ENCODE measurements at places on chromosomes 5 and 9.

DNA sequence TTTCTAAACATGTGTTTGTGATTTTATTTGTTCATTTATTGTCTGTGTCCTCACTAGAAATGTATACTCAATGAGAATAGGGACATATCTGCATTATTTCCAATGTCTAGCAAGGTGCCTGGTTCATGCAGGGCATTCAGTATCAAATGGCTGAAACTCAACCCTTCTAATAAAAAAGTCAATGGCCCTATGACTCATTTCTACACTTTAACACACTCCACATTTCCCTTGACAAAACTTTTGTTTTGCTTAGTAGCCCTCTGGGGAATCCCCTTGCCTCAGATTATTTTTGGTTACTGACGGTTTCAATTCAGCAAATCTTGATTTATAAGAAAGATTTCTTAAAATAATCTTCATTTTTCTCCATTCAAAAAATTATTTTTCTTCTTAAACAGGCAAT, 206.0 kb upstream of the DMRTA1 start:
- DNase-seq = no peak

DNA sequence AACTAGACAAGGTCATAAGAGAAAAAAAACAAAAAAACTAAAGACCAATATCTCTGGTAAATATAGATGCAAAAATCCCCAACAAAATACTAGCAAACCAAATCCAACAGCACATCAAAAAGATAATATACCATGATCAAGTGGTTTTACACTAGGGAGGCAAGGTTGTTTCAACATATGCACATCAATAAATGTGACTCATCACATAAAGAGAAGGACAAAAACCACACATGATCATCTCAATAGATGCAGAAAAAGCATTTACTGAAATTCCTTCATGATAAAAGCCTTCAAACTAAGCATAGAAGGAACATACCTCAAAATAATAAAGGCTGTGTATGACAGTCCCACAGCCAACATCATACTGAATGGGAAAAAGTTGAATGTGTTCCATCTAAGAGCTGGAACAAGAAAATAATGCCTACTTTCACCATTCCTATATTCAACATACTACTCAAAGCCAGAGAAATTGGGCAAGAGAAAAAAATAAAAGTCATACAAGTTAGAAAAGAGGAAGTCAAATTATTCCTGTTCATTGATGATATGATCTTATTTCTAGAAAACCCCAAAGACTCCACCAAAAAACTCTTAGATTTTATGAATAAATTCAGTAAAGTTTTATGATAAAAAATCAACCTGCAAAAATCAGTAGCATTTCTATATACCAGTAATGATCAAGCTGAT, 72.2 kb upstream of the FAM169A start:
- DNase-seq = no peak

DNA sequence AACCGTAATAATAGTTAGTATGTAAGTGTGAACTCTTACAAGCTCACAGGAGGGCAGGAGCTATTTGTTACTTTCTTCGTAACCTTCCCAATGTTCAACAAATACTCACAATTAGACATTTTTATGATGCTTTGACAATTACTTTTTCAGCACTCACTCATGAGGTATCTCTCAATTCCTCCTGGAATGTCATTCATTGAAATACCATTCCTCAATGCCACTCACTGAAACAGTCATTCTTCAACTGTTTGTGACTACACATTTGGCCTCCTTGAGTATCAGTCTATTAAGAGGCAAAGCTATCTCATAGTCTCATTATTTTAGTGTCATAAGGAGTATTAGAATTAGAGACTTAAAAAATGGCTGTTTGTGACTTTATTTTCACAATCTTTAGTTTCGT, 734.1 kb upstream of the DMAC1 start:
- no peak for DNase-seq

GRCh38 chr9:89593727-89594427, 10.9 kb upstream of the GADD45G start:
- DNase-seq = no peak

DNA sequence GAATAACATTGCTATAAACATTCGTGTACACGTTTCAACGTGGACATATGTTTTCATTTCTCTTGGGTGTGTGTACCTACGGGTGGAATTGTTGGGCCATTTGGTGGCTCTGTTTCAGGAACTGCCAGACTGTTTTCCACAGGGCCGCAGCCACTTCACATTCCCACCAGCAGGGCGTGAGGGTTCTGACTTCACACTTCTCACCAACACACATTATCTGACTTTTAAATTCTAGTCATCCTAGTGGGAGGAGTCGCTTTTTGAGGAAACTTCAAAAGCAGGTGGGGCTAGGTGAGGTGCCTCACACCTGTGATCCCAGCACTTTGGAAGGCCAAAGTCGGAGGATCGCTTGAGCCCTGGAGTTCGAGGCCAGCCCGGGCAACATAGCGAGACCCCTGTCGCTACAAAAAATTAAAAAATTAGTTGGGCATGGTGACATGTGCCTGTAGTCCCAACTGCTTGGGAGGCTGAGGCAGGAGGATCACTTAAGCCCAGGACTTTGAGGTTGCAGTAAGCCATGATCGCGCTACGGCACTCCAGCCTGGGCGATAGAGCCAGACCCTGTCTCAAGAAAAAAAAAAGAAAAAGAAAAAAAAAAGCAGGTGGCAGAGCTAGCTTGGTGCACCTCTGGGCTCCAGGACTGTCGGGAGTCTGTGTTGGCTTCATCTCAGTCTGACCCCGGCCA, 28.5 kb downstream of the TSPAN17 start:
- no peak for DNase-seq

- no peak for DNase-seq
Measured at GRCh38 chr9:33233626-33234342, 6.2 kb upstream of the SPINK4 start.

DNA sequence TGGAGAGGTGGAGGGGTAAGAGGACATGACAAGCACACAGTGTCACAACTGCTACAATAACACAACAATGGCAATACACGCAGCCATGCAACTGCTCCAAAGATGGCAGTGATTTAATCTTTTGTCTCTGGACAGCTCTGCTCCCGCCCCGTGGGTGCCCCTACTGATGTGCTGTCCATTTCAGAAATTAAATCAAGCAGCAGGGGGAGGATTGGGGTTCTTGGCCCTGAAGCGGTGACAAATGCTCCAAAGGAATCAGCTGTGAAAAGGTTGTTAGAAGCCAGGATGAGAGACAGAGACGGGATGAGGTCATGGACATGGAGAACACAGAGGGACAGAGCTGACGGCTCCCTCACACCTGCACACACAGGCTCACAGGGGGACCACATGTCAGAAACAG, 22.6 kb downstream of the CNTFR start:
- no peak for DNase-seq

GRCh38 chr5:178349075-178349511, 116.5 kb upstream of the PHYKPL start:
- DNase-seq = no peak
